ENCODE measurements at places on chromosomes 3 and 15.

DNA sequence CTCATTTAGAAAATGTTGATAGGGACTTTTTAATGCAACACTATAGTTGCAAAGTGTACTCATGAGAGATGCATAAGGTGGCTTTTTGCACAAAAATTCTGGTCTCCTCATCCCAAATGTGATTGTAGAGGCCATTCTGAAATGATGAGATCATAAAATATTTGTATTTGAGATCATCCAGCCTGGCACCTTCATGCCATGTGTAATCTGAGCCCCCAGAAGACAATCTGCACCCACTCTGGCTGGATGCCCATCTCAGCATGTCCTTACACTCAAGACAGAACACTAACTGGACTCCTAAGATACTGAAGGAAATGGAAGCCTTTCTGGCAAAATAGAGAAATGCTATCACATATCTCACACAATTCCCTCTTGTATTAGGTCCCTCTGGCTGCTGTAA lies 49.2 kb downstream of the SLC7A14 start:
- H3K36me3 ChIP-seq = no peaks in the 10 kb centered on the region
- H3K4me3 ChIP-seq = no peak overlapping the region
- H3K27ac ChIP-seq = no peak overlapping the region
- no peaks in the 10 kb centered on the region for H3K4me1 ChIP-seq
- peaks cover 19% of the 10 kb centered on the region for H3K27me3 ChIP-seq

DNA sequence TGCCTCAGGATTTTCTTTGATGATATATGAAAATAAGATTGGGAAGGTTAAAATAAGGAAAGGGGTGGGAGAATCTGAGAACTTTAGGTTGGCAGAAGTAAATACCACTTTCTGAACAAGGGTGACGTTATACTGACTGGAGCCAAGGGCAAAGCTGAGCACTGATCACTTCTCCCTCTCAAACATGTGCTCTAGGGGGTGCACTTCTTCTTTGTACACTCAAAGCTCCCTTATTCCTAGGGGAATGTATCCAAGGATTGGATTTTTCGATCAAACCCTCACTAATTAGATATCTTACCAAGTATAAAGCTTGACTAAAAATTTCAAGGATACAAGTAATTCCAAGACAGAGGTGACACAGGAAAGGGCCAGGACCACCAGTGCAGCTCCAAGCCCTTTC lies 243.9 kb upstream of the UMPS start:
- no peak overlapping the region for H3K27ac ChIP-seq
- no peaks in the 10 kb centered on the region for H3K4me1 ChIP-seq
- DNase-seq = no peak
- H3K4me3 ChIP-seq = no peak overlapping the region
- no peaks in the 10 kb centered on the region for H3K36me3 ChIP-seq
- peaks cover 4% of the 10 kb centered on the region for H3K27me3 ChIP-seq

DNA sequence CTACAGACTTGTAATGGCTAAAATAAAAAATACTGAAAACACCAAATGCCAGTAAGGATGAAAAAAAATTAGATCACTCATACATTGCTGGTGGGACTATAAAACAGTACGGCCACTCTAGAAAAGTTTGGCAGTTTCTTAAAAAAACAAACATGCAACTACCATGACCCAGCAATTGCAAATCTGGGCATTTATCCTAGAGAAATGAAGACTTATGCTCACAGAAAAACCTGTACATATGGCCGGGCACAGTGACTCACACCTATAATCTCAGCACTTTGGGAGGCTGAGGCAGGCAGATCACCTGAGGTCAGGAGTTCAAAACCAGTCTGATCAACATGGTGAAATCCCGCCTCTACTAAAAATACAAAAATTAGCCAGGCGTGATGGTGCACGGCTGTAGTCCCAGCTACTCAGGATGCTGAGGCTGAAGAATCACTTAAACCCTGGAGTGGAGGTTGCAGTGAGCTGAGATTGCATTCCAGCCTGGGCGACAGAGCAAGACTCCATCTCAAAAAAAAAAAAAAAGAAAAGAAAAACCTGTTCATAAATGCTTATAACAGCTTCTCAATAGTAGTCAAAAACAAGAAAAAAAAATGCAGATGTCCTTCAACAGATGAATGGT lies 5.6 kb downstream of the TP53BP1 start:
- H3K27me3 ChIP-seq = no peaks in the 10 kb centered on the region
- peaks cover 3% of the 10 kb centered on the region for H3K4me1 ChIP-seq

DNA sequence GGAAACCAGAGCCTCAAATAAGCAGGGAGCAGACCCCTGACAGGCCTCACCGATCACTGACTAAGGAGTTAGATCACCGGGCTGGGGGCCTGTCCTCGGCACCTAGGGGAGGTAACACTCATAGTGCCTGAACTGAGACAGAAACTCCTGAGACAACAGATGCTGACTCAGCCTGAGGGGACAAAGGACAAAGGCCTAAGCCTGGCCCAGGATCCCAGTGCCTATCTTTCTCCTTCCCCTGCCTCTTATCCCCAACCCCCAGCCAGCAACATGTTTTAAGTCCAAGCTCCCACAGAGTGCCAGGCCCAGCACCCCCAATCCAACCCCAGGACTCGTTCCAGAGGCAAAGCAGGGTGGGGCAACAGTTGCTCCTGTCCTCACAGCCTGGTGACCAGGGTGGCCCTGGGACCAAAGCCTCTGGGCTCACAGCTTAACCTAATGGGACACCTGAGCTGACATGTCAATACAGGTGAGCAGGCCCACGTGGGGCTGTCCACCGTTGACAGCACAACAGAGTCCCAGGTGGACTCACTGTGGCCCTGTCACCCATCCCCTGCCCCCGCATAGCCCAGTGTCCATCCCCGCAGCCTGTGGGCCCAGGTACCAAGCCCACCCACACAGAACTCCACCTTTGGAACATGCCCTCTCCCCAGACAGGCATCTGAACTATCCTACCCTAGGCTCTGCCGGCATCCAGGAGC lies 37.4 kb downstream of the ADCY5 start:
- H3K4me3 ChIP-seq = no peak overlapping the region
- no peaks in the 10 kb centered on the region for H3K27me3 ChIP-seq
- no peaks in the 10 kb centered on the region for H3K36me3 ChIP-seq
- peak overlapping the region; percentile 97 for H3K27ac ChIP-seq
- peaks cover 72% of the 10 kb centered on the region for H3K4me1 ChIP-seq

GRCh38 chr15:34122771-34123183 lies 20.9 kb downstream of the PGBD4 start:
- H3K27ac ChIP-seq = no peak overlapping the region
- no peaks in the 10 kb centered on the region for H3K4me1 ChIP-seq
- H3K4me3 ChIP-seq = no peak overlapping the region
- H3K27me3 ChIP-seq = no peaks in the 10 kb centered on the region
- H3K36me3 ChIP-seq = no peaks in the 10 kb centered on the region
- DNase-seq = no peak

- H3K4me1 ChIP-seq = no peaks in the 10 kb centered on the region
- no peaks in the 10 kb centered on the region for H3K27me3 ChIP-seq
- H3K4me3 ChIP-seq = no peak overlapping the region
- no peak overlapping the region for H3K27ac ChIP-seq
Measured at GRCh38 chr3:177904621-177905020, 631.6 kb upstream of the KCNMB2 start.

DNA sequence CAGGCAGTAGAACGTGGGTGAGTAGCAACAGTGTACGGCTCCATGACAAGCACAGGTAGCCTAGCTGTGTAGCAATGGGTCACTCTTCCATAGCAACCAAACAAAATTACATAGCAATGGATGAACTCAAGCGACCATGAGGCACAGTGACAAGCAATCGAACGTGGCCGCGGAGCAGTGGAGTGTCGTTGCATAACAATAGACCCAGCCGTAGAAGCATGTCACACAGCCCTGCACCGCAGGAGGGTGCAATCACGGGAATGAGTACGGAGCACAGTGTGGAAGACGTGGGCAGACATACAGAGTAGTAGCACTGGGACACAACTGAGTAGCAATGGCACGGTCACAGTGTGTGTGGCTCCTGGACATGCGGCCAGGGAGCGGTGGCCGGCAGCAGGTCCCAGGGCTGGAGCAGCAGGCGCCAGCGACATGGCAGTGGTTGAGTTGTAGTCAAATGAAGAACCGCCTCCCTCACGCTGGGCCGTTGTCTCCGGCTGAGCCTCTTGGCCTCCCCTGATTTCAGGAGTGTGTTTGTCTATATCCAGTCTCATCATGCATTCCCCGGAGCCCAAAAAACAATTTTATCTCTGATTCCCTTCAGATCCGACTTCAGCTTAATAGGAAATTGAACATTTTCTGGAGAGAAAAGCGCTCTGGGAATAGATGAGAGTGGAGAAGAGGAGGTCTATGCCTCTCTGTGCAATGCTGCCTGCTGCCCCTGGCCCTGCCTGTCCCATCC lies 64.1 kb downstream of the CCDC33 start:
- DNase-seq = no peak
- peaks cover 54% of the 10 kb centered on the region for H3K27me3 ChIP-seq
- no peaks in the 10 kb centered on the region for H3K36me3 ChIP-seq

DNA sequence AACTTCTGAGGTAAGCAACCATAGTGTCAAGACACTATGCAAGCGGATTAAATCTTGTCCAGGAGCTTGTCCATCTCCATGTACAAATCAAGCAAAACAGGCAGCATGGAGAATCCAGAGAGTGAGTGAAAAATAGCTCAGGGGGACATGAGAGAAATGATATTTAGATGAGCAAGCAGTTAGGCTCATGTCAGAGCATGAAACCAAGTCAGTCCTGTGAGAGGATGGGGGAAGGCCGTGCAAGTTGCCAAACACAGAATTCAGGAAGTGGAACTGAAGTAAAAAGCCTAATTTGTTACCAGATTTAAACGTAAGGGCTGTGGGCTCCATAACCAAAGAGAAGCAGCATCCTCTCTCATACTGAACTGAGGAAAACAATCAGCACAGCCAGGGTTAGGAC lies 995.9 kb downstream of the MCTP2 start:
- H3K27me3 ChIP-seq = no peaks in the 10 kb centered on the region
- H3K4me1 ChIP-seq = no peaks in the 10 kb centered on the region
- no peaks in the 10 kb centered on the region for H3K36me3 ChIP-seq
- no peak overlapping the region for H3K4me3 ChIP-seq
- H3K27ac ChIP-seq = no peak overlapping the region

DNA sequence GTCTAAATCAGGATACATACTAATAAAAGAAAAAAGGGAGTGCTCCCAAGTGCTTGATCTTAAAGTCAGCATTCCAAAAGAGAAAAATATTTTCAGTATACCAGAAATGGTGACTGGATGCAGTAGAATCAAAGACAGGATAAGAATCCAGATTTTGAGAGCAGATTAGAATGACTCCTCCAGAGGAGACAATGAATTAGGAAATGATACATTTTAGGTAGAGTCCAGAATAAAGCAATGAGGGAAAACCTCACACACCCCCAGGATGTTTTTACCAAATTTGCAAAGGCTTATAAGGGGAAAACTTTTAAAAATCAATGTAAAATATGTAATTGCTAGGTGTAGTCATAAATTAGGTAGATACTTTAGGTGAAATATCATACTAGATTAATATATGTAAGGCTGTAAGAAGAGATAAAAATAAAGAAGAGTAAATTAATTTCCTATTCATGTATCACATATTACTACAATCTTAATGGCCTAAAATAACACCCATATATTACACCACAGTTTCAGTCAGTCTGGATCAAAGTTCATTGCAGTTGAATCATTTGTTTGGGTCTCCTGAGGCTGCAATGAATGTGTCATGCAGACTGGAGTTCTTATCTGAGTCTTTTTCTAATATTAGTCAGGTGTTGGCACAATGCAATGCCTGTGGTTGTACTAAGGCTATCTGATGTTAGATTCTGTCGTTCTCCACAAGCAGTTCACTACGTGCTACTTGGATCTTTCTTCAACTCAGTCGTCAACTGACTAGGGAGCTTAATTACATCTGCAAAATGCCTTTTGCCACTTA lies 547.8 kb upstream of the EPHA6 start:
- H3K4me1 ChIP-seq = peaks cover 3% of the 10 kb centered on the region
- no peaks in the 10 kb centered on the region for H3K27me3 ChIP-seq
- H3K27ac ChIP-seq = peak overlapping the region; percentile 52
- no peak overlapping the region for H3K4me3 ChIP-seq
- H3K36me3 ChIP-seq = no peaks in the 10 kb centered on the region

GRCh38 chr15:83978588-83978987 lies 257.0 kb upstream of the GOLGA6L4 start:
- H3K4me3 ChIP-seq = no peak overlapping the region
- H3K4me1 ChIP-seq = no peaks in the 10 kb centered on the region
- H3K36me3 ChIP-seq = no peaks in the 10 kb centered on the region

GRCh38 chr3:136750209-136750896 lies 1.8 kb downstream of the STAG1 start:
- no peaks in the 10 kb centered on the region for H3K36me3 ChIP-seq
- peaks cover 13% of the 10 kb centered on the region for H3K4me1 ChIP-seq

DNA sequence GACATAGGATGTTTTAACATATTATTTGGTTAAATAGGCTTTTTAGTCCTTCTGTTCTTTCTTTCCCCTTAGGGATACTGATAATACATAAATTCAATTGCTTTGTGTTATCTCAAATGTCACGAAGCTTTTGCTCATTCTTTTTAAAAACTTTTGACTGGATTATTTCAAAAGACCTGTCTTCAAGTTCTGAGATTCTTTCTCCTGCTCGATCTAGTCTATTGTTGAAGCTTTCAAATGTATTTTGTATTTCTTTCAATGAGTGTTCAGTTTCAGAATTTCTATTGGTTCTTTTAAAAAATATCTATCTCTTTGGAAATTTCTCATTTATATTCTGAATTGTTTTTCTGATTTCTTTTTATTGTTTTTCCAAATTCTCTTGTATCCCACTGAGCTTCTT lies 16.9 kb downstream of the IL20RB start:
- no peaks in the 10 kb centered on the region for H3K4me1 ChIP-seq
- H3K4me3 ChIP-seq = no peak overlapping the region
- H3K27ac ChIP-seq = no peak overlapping the region
- no peaks in the 10 kb centered on the region for H3K27me3 ChIP-seq
- DNase-seq = no peak

DNA sequence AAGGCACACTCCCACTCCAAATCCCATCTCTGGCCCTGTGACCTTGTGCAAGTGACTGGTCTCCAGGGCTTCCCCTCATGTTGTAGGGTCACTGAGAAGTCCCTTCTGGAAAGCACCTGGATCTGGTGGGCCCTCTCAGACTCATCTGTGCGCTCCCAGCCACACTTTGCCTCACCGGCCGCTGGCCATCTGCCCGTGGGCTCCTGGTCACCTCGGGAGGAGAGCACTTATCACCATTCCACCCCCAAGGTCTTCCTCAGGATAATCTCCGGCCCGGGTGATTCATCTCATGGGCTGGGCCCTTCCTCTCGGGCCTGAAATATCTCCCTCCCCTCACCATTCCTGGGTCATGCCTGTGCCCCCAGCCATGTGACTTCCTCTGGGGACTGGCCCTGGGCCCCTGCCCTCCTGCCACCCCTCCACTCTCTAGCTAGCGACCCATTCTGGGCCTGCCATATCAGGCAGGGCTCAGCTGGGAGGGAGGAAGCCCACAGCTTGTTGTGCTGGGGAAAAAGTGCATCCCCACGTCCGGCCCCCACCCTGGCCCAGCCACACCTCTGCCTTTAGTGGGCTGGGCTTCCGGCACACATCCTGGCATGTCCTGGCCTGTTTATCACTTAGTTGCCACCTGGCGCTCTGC lies 10.6 kb upstream of the WNT7A start:
- H3K4me3 ChIP-seq = no peak overlapping the region
- peaks cover 24% of the 10 kb centered on the region for H3K27me3 ChIP-seq
- DNase-seq = no peak
- peaks cover 5% of the 10 kb centered on the region for H3K4me1 ChIP-seq

All from large intestine (tissue), 12 donors.